HCT116 (cell line): ENCODE measurements at places on chromosomes 3 and 15. TPM values are rescaled to one million over a fixed set of nuclear protein-coding genes. Genes with fewer than 3 reads are reported as not detected.

Gene ZNF660
- not detected for total RNA-seq

- no peaks in the 10 kb centered on the region for H3K27me3 ChIP-seq
- H3K4me1 ChIP-seq: peaks cover 62% of the 10 kb centered on the region
- H3K27ac ChIP-seq: peak overlapping the region; percentile 67
Observed at GRCh38 chr3:49500732-49501609, 30.9 kb downstream of the DAG1 start.

DNA sequence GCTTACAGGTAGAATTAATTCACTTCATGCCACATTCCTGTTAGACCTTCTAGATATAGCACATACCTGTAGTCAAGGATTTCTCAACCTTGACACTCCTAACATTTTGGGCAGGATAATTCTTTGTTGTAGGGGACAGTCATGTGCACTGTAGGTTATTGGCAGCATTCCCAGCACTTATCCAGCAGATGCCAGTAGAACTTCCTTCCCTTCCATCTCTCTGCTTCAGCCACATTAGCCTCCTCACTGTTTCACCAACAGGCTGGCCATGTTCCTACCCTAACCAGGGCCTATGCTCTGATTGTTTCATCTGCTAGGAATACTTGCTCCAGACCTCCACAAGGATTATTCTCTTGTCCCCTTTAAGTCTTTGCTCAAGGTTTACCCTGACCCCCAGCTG lies 68.0 kb upstream of the STAC start:
- H3K27ac ChIP-seq: no peak overlapping the region
- no peaks in the 10 kb centered on the region for H3K4me1 ChIP-seq
- DNase-seq: no peak
- H3K36me3 ChIP-seq: no peaks in the 10 kb centered on the region

- no peaks in the 10 kb centered on the region for H3K4me1 ChIP-seq
- H3K27me3 ChIP-seq: no peaks in the 10 kb centered on the region
- H3K27ac ChIP-seq: no peak overlapping the region
Observed at GRCh38 chr3:126512026-126512425, 5.5 kb downstream of the UROC1 start.

DNA sequence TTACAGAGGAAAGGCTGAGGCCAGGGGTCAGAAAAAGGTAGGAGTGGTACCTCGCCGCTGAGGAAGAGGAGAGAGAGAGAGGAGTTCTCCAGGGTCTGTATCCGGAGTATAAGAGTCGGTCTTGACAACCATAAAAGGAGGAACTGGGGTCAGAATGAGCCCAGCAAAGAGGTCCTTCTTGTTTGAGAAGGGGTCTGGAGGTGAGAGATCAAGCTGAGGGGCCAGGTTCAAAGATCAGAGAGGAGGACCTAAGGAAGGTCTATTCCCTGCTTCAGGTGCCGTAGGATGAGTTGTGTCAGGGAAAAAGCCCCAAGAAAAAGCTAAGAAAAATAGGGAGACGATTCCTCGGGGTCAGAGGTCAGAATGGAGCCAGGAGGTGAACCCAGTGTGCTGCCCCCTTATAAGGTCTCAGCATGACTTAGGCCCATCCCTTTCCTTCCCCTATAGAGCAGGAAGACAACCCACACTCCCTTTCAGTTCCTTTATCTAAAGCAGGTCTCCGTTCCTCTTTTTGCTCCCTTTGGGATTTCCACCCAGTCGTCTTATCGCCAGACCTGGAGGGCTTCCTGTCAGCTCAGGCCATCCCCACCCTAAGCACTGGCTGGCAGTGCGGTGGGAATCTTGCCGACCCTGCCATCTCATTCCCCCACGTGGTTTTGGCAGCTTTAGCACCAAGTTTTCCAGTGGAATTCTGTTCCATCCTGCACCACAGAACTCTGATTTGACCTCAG lies 651 bp downstream of the MTMR14 start:
- peaks cover 8% of the 10 kb centered on the region for H3K36me3 ChIP-seq
- peak overlapping the region; percentile 44; the same call in 1 of the 2 replicates for H3K27ac ChIP-seq
- no peaks in the 10 kb centered on the region for H3K27me3 ChIP-seq
- DNase-seq: no peak
- H3K4me1 ChIP-seq: peaks cover 5% of the 10 kb centered on the region; the same call in 1 of the 2 replicates
- peak overlapping the region; percentile 92 for H3K4me3 ChIP-seq

Gene SLC12A1
- total RNA-seq: not detected

GRCh38 chr15:81710328-81710727 lies 335.5 kb downstream of the MEX3B start:
- no peaks in the 10 kb centered on the region for H3K4me1 ChIP-seq
- no peaks in the 10 kb centered on the region for H3K36me3 ChIP-seq
- H3K4me3 ChIP-seq: no peak overlapping the region
- no peak overlapping the region for H3K27ac ChIP-seq

GRCh38 chr3:51947215-51947900 lies 5.2 kb downstream of the PARP3 start:
- peaks cover 11% of the 10 kb centered on the region for H3K4me1 ChIP-seq
- no peak overlapping the region for H3K4me3 ChIP-seq
- no peaks in the 10 kb centered on the region for H3K27me3 ChIP-seq
- no peak for DNase-seq

GRCh38 chr3:31039145-31039544 lies 144.7 kb upstream of the GADL1 start:
- peaks cover 6% of the 10 kb centered on the region; the same call in 1 of the 2 replicates for H3K4me1 ChIP-seq
- H3K27ac ChIP-seq: no peak overlapping the region
- H3K4me3 ChIP-seq: no peak overlapping the region

- no peak for DNase-seq
- H3K4me3 ChIP-seq: no peak overlapping the region
- no peaks in the 10 kb centered on the region for H3K4me1 ChIP-seq
- no peaks in the 10 kb centered on the region for H3K27me3 ChIP-seq
Observed at GRCh38 chr3:129908417-129908816, 14.9 kb upstream of the TMCC1 start.

DNA sequence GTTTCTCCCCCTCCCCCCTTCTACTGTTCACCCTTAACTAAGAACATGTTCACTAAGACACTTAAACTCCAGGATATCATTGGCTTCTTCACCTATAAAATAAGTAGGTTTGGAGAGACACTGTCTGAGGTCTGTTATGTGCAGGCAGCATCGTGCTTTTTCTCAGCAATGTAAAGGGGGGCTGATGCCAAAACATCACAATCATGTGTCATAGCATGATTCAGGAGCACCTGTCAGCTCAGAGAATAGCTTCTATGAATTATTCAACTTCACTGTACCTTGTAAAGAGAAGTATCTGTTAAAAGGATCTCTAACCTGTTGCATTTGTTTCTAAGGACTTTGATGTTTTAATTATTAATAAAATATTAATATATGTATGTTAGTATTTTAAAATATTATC lies 211.4 kb upstream of the EPHA3 start:
- H3K4me1 ChIP-seq: no peaks in the 10 kb centered on the region
- H3K4me3 ChIP-seq: no peak overlapping the region
- H3K27ac ChIP-seq: no peak overlapping the region
- no peak for DNase-seq

GRCh38 chr3:170485696-170486095 lies 67.0 kb downstream of the CLDN11 start:
- no peaks in the 10 kb centered on the region for H3K36me3 ChIP-seq
- DNase-seq: no peak
- H3K4me3 ChIP-seq: no peak overlapping the region
- no peak overlapping the region for H3K27ac ChIP-seq
- H3K27me3 ChIP-seq: no peaks in the 10 kb centered on the region
- H3K4me1 ChIP-seq: no peaks in the 10 kb centered on the region

DNA sequence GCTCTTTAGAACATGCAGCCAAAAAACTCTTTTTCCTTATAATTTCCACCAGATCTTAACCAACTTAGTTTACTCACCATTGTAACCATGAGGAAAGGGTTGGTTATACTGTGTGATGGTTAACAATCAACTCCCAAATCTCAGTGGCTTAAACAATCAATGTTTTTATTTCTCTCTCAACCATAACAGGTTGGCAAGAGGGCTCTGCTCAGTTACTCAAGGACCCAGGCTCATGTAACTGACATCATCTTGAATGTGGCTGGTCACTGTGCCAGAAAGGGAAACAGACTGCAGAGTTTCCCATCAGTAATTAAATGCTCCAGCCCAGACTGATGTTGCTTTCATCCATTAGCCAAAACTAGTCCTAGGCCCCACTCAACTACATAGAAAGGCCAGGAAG lies 69.0 kb downstream of the ANKRD28 start:
- no peaks in the 10 kb centered on the region for H3K36me3 ChIP-seq
- peaks cover 7% of the 10 kb centered on the region; the same call in 1 of the 2 replicates for H3K4me1 ChIP-seq
- H3K27ac ChIP-seq: no peak overlapping the region
- H3K27me3 ChIP-seq: no peaks in the 10 kb centered on the region

GRCh38 chr3:42486814-42487565 lies 15.5 kb upstream of the VIPR1 start:
- DNase-seq: no peak
- no peaks in the 10 kb centered on the region for H3K36me3 ChIP-seq
- H3K27me3 ChIP-seq: no peaks in the 10 kb centered on the region
- no peak overlapping the region for H3K27ac ChIP-seq

Gene PLSCR2
- not detected for total RNA-seq

- DNase-seq: no peak
- no peaks in the 10 kb centered on the region; the same call in 1 of the 2 replicates for H3K27me3 ChIP-seq
- H3K36me3 ChIP-seq: no peaks in the 10 kb centered on the region
- H3K27ac ChIP-seq: no peak overlapping the region
- H3K4me3 ChIP-seq: no peak overlapping the region
Observed at GRCh38 chr3:117611211-117611610, 901.6 kb downstream of the TUSC7 start.

GRCh38 chr3:44995142-44995770 lies 19.2 kb downstream of the EXOSC7 start:
- no peaks in the 10 kb centered on the region for H3K27me3 ChIP-seq
- peaks cover 48% of the 10 kb centered on the region; the same call in 1 of the 2 replicates for H3K36me3 ChIP-seq
- H3K27ac ChIP-seq: peak overlapping the region; percentile 26
- no peak for DNase-seq

DNA sequence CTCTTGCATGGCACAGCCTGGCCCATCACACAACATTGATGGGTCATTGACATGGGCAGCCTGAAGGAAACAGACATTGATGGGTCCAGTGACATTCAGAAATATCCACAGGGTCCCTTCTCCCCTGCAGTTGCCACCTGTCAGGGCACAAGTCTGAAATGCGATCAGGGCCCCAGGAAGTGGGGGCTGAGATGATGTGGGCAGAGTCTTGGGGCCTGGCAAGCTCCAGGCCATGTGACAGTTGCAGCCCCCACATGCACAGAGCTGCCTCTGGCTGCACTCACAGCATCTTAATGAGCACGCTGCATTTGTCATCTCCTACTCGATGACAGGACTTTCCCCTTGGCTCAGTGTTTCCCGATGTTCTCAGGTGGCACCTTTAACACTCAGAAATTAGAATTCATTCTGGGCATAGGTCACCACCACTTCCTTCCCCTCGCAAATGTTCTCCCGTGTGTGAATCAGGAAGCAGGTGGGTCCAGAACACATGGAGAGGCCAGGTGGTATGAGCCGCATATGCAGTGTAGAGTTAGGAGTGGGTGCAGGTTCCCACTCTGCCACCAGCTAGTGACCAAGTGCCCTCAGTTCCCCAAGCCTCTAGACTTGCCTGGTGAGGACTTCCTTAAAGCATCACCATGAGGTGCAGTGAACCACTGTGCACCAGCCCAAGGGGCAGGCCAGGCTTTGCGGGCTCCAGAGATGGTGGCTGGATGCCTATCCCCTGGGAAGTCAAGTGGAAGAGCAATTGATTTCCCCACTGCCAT lies 1.6 kb upstream of the TXNRD3 start:
- H3K4me3 ChIP-seq: no peak overlapping the region
- no peaks in the 10 kb centered on the region for H3K27me3 ChIP-seq
- H3K4me1 ChIP-seq: peaks cover 16% of the 10 kb centered on the region
- no peak for DNase-seq

DNA sequence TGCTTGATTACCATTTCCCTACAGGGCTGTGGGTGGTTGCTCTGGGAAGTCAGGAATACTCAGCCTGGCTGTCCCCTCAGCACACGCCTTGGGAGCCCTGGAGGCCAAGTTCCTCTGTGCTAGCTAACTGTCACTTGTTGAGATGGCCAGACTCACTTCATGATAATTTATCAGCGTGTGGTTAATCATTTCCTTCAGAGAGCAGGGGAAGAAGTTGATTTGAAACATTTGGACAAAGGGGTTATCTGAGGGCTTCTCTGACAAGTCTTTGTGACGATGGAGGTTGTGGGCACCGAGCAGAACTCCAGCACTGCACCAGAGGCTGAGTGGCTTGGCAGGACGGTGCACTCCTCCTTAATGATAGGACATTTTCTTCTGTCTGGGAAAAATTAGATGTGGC lies 61.9 kb downstream of the WHAMM start:
- no peak overlapping the region for H3K4me3 ChIP-seq
- peaks cover 11% of the 10 kb centered on the region; the same call in 1 of the 2 replicates for H3K4me1 ChIP-seq
- H3K27ac ChIP-seq: no peak overlapping the region
- no peaks in the 10 kb centered on the region for H3K36me3 ChIP-seq

DNA sequence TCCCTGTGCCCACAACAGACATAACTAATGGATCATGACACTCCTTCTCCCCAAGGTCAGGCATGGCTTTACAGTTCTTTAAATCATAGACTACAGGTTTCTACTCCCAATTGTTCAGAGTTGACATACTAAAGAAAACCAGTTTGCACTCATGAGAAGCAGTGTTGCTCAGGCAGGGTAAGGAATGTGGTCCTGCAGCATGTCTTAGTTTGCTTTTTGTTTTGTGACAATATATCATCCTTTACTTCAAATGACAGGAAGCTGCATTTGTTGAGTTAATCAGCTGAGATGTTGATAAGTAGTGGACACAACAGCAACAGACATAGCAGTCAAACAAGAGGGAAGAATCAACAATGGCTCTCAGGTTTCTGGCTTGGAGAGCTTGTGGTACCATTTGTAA lies 267.5 kb downstream of the SLCO3A1 start:
- DNase-seq: no peak
- no peak overlapping the region for H3K4me3 ChIP-seq
- no peaks in the 10 kb centered on the region for H3K36me3 ChIP-seq
- H3K27ac ChIP-seq: no peak overlapping the region

GRCh38 chr15:77630956-77631744 lies 1.6 kb downstream of the LINGO1 start:
- H3K4me1 ChIP-seq: peaks cover 11% of the 10 kb centered on the region; the same call in 1 of the 2 replicates
- peak overlapping the region; percentile 47; the same call in 1 of the 2 replicates for H3K27ac ChIP-seq
- DNase-seq: no peak
- peak overlapping the region; percentile 48 for H3K4me3 ChIP-seq
- no peaks in the 10 kb centered on the region for H3K27me3 ChIP-seq

Gene ARHGEF26
- 7.2 TPM for total RNA-seq

DNA sequence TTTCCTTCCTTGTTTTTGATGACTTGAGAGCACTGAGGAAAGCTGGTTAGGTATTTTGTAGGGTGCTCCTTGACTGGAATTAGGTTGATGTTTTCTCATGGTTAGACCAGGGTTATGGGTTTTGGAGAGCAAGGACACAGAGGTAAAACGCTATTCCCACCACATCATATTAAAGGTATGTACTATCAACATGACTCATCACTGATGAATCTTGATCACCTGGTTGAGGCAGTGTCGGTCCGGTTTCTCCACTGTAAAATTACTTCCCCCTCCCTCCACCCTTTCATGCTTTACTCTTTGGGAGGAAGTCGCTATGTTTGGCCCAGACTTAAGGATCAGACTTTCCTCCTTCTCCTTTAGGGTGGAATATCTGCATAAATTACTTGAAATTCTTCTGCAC lies 201.6 kb downstream of the EDEM1 start:
- peak overlapping the region; percentile 32 for H3K4me3 ChIP-seq
- peak overlapping the region; percentile 41; the same call in 1 of the 2 replicates for H3K27ac ChIP-seq
- H3K27me3 ChIP-seq: no peaks in the 10 kb centered on the region
- no peaks in the 10 kb centered on the region for H3K36me3 ChIP-seq
- peaks cover 39% of the 10 kb centered on the region for H3K4me1 ChIP-seq

Gene CCNB2
- total RNA-seq: 88.7 TPM
